HT-29 (cell line): ENCODE measurements at places on chromosomes 13 and 19. TPM values are rescaled to one million over a fixed set of nuclear protein-coding genes. Genes with fewer than 3 reads are reported as not detected.
A peak's percentile ranks its signal among the peaks of the same experiment; 100 is the strongest.

DNA sequence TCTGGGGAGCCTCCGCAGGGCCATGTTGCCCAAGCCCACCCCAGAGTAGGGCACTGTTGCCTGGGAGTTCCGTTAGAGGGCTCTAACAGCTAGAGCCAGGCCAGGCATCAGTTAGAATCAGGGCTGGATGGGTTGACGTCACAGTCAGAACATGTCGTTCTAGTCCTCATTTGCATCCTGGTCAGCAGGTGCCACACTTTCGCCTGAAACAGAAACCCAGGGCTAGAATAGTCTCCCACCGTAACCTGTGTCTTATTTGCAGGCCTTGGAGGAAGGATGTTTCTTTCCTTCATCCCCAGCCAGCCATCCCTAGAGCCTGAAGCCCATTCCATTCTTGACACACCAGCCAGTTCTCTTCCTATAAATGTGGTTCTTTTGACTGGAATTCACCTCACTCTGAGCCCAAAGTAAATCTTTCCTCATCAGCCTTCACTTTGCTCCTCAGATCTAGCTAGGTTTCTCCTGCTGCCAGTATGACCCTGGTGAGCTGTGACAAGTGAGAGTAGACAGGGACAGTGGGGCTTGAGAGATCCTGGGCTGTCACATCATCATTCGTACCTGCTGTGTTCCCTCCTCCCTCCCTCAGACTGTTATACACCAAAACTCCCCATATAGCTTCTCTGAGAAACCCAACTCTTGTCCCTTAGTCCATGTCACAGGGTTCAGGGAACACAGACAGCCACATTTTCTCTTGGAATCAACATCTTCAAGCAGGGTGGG is 12.2 kb upstream of the CCDC97 start:
- no peak for DNase-seq

DNA sequence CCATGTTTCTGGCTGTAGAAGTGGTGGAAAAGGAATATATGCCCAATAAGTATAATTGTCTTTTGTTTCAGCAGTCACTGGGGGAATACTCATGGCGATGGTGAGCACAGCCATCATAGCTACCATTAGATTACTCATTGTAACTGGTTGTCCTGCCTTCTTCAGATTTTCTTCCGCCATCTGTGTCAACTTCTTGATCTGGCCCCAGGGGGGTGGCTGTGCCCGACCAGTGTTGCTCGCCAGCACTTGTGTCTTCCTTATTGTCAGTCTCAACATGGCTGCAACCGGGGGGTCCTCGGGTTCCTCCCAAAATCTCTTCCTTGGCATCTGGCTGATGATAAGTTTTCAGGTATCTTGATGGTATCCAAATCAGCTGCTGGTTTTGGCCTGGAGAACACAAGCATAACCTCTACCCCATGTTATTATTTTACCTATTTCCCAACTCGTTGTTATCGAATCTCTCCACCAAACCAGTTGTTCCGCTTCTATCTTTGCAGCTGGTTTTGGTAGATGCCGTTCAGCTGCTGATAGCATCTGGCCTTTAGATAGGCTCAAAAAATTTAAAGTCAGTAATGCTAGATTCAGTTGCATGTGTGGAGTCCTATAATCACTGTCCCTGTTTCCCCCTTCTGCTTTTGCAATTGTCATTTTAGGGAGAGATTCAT is 23.0 kb upstream of the IL17D start:
- DNase-seq = no peak

DNA sequence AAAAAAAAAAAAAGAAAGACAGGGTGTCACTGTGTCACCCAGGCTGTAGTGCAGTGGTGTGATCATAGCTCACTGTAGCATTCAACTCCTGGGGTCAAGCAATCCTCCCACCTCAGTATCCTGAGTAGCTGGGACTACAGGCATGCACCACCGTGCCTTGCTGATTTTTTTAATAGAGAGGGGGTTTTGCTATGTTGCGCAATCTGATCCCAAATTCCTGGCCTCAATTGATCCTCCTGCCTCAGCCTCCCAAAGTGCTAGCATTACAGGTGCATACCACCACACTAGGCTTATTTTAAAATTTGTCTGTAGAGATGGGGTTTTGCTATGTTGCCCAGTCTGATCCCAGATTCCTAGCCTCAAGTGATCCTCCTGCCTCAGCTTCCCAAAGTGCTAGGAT is 159.3 kb downstream of the PTPRS start:
- DNase-seq = no peak

DNA sequence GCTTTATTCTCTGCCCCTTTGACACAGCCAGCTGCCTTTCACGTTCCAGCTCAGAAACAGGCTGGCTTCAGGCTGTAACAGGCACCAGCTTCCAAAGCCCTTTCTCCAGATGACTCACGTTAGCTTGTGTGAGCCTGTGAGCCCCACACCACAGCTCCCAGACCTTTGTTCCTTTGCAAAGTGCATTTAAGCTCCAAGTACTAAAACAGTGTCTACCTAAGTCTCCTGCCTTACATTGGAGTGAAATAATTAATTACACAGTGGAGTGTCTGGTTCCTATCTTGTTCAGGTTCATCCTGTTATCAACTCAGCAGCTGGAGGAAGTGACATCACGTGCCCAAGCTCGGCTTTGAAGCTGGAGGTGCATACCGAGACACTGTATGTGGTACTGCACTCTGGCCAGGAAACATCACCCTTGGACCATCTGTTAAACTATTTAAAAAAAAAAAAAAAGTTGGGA is 475.8 kb downstream of the FOXO1 start:
- DNase-seq = peak; percentile 40

DNA sequence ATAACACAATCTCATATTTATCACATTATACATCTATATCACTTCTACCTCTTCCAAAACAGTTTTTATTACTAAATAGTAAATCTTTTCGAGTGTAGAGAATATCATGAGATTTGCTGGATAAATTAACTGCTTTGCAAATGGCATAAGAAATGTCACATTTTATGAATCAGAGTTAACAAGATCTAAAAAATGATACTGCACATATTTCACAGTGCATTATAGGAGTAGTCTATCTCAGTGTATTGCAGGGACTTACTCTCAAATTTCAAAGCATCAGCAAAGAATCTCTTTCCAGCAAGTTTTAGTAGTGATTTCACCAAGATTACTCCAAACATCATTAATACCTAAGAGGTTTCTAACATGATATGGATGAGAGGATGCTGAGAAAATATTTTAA is 687.1 kb upstream of the SLITRK1 start:
- no peak for DNase-seq

GRCh38 chr19:46232029-46232428 is 2.5 kb downstream of the IGFL1 start:
- no peak for DNase-seq

DNA sequence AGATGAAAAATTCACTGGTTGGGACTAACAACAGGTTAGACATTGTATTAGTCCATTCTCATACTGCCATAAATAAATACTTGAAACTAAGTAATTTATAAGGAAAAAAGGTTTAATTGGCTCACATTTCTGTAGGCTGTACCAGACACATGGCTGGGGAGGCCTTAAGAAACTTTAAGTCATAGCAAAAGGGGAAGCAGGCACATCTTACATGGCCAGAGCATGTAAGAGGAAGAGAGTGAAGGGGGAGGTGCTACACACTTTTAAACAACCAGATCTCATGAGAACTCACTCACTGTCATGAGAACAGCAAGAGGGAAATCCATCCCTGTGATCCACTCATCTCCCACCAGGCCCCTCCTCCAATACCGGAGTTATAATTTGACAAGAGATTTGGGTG is 125.9 kb downstream of the SUCLA2 start:
- no peak for DNase-seq

DNA sequence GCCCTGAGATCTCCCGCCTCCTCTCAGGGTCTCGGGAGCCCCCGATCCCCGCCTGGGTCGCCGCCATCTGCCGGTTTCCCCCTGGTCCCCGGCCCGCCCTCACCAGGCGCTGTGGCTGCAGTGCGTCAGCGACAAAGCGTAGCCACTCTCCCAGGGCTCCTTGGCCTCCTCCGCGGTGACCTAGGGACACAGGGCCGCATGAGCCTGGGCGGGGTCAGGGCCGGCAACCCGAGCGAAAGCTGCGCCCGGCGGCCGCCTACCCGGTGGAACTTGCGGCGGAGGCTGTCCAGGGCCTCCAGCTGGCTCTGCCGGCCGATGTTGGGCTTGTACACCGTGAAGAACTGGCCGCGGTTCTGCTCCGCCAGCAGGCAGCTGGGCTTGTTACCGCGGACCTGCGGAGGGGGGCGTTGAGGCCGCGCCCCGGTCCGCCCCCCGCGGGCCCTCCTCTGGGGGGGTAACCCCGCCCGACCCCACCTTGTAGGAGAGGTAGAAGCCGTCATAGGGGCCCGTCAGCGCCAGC is 5.3 kb downstream of the GPX4 start:
- no peak for DNase-seq

DNA sequence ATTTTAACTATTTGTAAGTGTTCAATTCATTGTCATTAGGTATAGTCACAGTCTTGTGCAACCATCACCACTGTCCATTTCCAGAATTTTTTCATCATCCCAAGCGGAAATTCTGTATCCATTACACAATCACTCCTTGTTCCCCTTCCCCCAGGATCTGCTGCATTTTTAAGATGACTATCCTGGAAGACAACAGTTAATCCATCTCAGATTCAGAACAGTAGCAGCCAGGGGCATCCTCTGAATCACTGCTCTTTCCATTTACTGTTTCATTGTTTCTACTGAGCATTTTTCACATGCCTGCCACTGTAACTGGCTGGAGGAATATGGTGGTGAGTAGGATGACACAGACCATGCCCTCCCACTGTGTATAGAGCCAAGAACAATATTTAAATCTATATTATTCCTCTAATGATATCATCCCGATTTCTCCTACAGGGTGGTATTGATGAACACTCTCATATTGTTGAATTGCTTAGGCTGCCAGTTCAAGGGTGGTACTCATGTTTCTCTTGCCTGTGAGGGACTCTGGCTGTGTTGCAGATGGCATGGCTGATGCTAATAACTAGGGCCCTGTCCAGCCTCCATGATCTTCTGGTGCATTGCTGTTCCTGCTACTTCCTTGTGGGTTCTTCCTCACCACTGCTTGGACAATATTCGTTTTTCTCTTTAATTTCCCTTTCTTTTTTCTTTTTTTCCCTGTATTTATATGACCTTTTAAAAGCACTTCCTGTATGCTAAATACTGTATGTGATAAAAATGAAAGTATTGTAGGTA is 59.0 kb downstream of the WDFY2 start:
- no peak for DNase-seq

- no peak for DNase-seq
These were observed 454.5 kb downstream of the SUCLA2 start for GRCh38 chr13:47546391-47547225.

- DNase-seq = no peak
These were observed 14.2 kb upstream of the PROZ start for GRCh38 chr13:113144255-113144629.

DNA sequence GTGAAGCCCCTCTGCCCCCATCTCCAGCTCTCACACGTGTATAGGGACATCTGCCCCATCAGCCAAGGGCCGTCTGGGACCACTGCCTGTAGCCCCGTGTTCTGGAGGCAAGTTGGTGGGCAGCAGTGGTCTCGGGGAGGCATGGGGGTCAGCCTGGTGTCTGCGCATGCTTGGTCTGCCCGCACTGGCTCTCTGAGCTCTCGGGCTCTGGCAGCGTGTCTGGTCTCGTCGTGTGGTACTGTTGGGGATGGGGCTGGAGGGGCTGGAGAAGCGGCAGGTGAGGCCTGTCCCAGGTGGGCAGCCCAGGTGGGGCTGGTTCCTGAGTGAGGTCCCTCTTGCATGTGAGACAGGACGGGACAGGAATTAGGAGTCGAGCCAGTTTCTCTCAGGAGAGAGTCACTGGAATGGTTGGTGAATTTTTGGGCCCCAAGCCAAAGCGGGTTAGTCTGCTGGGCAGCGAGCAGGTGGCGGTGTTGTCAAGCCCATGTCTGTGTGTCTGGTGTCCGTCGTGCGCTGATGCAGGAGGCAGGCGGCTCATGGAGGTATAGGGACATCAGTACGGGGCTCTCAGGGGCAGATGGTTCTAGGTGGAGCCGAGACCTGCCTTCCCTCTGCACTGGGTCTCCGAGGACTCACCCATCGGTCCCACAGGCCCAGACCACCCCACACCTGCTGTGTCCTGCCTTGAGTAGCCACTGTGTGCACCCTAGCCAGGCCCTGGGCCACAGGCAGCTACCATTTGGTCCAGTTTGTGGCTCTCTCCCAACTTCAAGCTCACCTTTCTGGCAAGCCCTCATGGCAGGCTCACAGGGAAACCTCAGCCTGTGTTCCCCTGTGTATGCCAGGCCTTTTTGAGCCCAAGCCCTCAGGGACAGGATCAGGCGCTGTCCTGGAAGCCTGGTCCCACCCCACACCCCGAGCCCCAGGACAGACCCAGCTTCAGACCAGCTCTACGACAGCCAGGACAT is 18.2 kb downstream of the COMP start:
- no peak for DNase-seq

GRCh38 chr13:41713405-41713804 is 247.5 kb downstream of the VWA8 start:
- DNase-seq = no peak

- DNase-seq = no peak
These were observed 500 bp upstream of the JUNB start for GRCh38 chr19:12790628-12791344.

GRCh38 chr19:44653343-44653742 is 9.6 kb downstream of the PVR start:
- peak; percentile 19 for DNase-seq

DNA sequence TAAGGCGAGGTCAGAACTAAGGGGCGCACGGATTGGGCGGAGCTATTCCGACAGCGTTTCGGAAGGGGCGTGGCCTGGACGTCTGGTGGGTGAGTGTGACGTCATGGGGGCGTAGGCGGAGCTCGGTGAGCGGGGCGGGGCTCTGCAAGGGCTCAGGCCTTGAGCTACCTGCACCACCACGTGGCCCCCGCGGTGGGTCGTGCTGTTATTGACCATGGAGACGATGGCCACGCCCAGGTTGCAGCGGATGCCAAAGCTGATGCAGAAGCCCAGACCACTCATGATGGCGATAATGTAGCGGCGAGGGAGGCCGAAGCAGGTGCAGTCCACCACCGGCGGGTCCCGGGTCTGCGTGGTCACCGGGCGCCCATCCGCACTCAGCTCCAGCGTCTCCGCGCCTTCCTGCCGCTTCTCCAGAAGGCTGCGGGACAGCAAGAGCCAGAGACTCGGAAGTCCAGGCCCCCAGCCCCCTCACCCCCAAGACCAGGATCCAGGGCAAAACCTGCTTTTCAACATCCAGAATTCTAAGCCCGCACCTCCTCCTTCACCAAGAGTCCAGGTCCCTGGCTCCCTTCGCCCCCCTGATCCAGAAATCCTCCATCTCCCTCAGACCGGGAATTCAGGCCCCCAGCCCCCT is 4.8 kb downstream of the SLC17A7 start:
- no peak for DNase-seq

RASIP1 gene
- total RNA-seq = 0.34 and 0.61 TPM in 2 replicates

OLFM4 gene
- total RNA-seq = not detected in 2 replicates

RPS5 gene
- 5,822 and 6,132 TPM in 2 replicates for total RNA-seq

TEX29 gene
- not detected in 2 replicates for total RNA-seq

CGB1 gene
- 1.5 TPM in 1 of 2 replicates, not detected in the other for total RNA-seq

SIGLEC8 gene
- not detected in 2 replicates for total RNA-seq

RAD23A gene
- 217 TPM in 2 replicates for total RNA-seq
